Fibroblast of pulmonary artery (primary cell): ENCODE measurements at places on chromosomes 7 and 10.
A peak's percentile ranks its signal among the peaks of the same experiment; 100 is the strongest.

- DNase-seq: peak; percentile 61
These were observed 19.5 kb upstream of the DLG5 start for GRCh38 chr10:77946084-77946483.

- no peak for DNase-seq
These were observed 14.7 kb downstream of the ZNF488 start for GRCh38 chr10:47369251-47369894.

DNA sequence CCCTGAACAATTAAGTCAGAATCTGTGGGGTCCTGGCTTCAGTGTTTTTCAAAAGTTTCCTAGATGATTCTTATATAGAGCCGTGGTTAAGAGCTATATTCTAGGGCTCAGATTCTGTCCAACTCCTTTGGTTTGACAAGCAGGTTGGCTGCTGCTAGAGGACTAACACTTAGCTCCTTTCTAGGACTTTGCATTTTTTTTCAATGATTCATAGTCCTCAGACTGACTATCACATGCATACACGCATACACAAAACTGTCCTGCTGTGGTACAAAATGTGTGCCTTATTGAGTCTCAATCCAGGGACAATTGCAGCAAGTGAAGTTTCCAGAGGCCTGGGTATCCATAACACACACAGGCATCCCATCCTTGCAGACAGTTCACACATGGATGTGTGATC is 392.0 kb downstream of the NRG3 start:
- peak; percentile 38 for DNase-seq

GRCh38 chr7:100211342-100211780 is 8.4 kb upstream of the PVRIG start:
- DNase-seq: no peak

- DNase-seq: peak; percentile 56
These were observed 173.6 kb downstream of the PRKCQ start for GRCh38 chr10:6406220-6407033.

DNA sequence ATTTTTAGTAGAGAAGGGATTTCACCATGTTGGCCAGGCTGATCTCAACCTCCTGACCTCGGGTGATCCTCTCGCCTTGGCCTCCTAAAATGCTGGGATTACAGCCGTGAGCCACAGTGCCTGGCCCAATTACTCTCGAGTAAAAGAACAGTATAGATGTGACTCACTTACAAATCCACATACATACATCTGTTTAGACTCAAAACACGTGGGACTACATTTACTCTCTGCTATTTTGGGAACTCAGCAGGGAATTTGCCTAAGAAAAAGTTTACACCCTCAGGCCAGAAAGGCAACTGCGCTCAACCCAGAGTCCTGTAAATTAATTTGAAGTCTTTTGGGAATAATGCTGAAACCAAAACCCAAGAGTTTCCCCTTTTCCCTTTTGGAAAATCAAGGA is 289.7 kb downstream of the KLF6 start:
- peak; percentile 20 for DNase-seq

- DNase-seq: peak; percentile 27
These were observed 679 bp downstream of the LRRC20 start for GRCh38 chr10:70381471-70382421.

DNA sequence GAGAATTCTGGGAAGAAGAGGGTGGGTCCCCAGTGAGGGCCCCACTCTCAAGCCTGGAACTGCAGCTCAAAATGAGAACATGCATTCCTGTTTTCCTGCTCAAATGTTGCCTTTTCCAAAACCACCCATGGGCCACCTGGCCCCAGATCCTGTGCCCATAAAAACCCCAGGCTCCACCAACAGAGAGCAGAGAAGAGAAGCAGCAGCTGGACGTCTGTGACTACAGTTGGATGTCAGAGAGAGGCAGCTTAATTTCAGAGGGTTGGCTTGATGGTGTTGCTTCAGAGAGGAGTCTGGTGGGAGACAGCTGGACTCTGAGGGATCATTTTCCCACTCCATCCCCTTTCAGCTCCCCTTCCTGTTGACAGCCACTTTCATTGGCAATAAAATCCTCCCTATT is 256.4 kb downstream of the FZD1 start:
- DNase-seq: no peak

- no peak for DNase-seq
These were observed 182.9 kb downstream of the XPNPEP1 start for GRCh38 chr10:109740436-109740835.

DNA sequence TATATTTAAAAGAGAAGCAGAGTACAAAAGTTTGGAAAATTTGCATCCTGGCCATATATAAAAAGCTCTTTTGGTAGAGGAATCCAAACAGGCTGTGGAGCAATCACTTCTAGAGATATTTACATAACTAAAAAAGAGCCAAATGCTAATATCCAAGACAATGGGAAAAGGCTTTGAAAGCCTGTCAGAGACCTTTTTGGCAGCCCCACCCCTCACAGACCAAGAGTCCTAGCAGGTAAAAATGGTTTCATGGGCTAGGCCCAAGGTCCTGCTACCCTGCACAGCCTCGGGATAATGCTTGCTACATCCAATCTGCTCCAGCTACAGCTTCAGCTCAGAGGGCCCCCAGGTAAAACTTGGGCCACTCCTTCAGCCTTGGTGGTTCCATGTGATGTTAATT is 430.2 kb upstream of the KCND2 start:
- DNase-seq: no peak

DNA sequence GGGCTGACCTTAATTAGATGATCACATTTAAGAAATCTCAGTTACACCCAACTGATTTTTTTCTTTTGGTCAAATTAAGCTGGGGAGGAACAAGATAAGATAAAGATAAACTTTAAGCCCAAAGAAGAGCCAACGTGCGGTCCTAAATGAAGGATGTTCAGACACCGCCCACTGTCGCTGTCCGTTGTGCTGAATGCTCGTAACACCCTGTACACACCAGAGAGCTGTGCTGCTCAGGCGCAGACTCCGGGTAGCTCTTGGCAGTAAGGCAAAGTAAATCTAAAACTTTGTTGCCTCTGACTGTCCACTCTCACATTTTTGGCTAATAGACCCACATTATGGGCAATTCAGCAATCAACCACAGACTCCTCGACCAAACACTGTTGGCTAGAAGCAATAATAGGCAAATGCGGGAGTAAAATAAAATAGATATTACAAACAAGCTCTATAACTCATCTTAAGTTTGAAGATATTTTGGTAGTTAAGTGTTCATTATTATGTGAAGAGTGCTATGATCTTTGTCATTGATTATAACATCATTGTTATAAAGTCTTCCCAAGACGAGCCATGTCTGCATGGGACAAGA is 57.1 kb downstream of the PLPP4 start:
- peak; percentile 64 for DNase-seq

GRCh38 chr10:121417298-121417697 is 180.9 kb downstream of the FGFR2 start:
- DNase-seq: no peak

DNA sequence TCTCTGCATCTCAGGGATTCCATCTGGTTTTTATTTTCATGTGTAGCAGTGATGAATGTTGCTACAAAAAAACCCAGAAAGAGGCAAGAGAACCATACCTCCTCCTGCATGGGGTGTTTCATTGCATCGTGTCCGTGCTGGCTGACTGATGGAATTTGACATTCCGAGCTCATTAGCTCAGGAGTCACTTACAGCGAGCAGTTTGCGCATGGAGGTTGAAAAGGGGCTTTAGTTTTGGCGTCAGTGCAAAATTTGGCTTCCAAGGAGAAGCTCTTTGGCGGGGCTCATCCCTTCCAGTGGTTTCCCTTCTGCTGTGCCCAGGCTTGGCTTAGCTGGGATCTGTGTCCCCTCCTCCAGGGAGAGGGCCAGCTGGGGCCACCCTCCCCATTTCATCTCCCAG is 25.8 kb downstream of the EMX2 start:
- no peak for DNase-seq

GRCh38 chr7:105178928-105179541 is 165.0 kb downstream of the KMT2E start:
- no peak for DNase-seq

DNA sequence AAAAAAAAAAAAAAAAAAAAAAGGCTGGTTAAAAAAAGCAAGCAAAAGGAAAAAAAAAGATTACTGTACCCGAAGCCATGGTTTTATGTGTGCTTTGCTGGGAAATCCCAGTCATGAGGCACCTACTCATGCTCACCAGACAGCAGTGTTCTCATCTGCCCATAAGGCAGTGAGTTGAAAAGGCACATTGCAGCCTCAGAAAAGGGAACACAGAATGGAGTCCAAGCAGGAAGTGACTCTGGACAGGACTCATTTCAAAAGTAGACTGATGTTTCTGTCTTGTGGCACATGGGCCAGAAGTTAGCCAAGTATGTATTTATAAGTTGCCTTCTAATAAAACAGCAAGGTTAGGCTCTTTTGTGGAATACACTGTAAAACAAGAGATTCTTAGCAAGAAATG is 40.2 kb downstream of the PDSS1 start:
- DNase-seq: peak; percentile 11

DNA sequence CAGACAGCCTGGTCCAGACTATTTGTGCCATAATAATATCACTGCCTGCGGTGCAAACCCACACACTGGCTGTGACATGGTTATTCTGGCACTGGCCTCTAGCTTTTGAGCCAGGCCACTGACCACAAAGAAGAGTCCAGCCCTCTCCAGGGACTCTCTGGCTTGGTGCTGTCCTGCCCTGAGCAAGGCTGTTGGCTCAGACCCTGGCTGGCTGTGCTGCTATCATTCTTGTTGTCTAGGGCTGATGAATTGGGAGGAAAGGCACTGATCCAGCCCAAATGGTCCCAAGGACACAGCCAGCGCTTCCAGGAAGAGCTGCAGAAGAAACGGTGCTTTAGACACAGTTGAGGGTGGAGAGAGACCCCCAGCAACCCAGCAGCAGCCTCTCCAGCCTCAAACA is 80.8 kb downstream of the TMEM130 start:
- DNase-seq: no peak

GRCh38 chr7:105496521-105496920 is 25.6 kb downstream of the PUS7 start:
- DNase-seq: peak; percentile 67

GRCh38 chr7:12965767-12966166 is 278.3 kb downstream of the ARL4A start:
- DNase-seq: no peak

GRCh38 chr10:61912981-61913380 is 11.5 kb downstream of the ARID5B start:
- DNase-seq: no peak

- no peak for DNase-seq
These were observed 193.2 kb downstream of the DNAJB6 start for GRCh38 chr7:157529768-157530560.

- no peak for DNase-seq
These were observed 123.1 kb upstream of the ADO start for GRCh38 chr10:62681211-62681940.

GRCh38 chr10:13167568-13167967 is 6.2 kb downstream of the MCM10 start:
- no peak for DNase-seq

DNA sequence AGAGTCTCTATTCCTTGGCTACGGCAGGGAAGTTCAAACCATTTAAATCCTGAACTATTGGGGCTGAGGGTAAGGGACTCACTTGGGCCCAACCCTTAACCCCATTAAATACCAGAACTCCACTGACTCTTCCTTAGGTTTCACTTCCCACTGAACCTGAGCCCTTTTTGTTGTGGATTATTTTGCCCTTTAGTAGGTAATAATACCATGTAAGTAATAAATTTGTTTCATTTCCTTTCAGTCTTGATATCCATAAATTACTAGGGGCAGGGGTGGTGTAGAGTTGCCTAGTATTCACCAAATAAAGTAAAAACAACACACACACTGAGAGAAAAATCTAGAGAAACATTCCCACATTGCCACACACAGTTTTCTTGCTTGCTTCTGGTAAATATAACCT is 352.0 kb downstream of the PCDH15 start:
- DNase-seq: no peak

DNA sequence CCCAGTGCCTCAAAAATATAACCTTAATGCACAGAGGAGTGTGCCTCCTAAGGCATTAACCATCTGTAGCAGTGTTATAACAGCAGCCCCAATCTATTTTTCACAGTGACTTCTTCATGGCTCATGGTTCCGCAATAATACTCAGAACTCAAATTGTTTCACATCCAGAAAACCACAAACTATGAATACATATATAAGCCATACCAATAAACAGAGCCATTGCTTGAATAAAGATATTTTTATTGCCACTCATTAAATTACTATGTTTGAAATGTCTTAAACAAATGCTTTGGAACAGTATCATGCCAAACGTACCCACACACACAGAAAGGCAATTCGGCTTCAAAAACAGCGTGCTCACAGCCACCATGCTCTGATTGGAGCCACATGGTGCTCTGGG is 629.3 kb upstream of the NRP1 start:
- no peak for DNase-seq

DNA sequence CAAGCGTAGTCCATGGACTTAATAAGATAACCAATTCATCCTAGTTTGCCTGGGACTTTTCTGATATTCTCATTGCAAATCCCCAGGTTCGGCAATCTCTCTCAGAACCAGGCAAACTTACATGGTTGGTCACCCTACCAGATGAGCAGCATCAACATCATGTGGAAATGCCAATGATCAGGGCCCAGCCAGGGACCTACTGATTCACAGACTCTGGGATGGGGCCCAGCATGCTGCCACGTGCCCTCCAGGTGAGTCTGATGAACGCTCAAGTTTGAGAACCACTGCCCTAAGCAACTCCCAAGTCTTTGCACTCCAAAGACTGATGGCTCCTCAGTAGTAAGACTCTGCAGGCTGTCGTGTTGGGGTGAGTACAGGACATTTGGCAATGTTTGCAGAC is 2.7 kb downstream of the LAMB4 start:
- DNase-seq: no peak

DNA sequence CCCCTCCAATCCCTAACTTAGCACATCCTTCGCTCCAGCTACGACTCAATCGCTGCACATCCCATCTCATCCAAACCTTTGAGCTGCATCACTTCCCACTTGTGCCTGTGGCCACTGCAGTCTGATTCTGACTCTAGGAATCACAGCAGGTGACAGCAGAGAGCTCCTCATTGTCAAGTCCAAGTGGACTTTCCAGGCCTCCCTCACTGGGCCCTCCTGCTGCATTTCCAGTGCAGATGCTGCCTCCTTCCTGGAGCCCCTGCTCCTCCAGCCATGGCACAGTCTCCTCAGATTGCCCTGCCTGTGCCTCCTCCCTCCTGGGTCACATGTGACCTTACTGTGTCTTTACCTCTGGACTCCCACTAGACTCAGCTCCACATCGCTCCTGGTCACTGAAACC is 157.3 kb downstream of the USP6NL start:
- no peak for DNase-seq

GRCh38 chr10:98570834-98571233 is 124.1 kb upstream of the HPS1 start:
- DNase-seq: no peak
